ENCODE measurements at places on chromosomes 16 and 17.
A peak's percentile ranks its signal among the peaks of the same experiment; 100 is the strongest.

DNA sequence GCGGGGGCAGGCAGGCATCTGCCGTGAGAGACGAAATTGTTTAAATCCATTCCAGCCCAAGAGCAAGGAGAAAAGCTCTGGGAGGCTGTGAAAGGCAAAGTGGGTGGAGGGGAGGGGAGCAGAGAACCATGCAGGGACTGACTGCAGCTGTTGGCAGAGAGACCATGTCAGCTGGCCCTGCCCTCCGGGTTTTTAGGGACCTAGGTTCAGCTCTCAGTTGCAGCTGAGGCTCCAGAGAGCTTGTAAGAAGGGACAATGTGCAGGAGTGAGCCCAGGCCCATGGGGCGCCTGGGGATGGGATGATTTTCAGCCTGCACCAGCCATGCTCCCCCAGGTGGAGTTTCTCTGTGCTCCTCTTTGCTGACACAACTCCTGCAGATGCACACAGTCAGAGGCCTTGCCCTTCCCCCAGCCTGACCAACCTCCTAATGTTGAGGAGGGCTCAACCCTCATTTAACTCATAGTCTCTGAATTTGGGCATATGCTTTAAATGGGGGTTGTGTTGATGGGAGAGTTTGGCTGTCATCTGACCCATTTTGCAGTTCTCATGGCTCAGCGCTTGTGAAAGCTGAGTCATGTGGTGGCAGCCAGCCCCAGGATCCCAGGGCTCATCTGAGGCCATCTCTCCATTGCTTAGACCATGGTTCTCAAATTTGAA, 70.9 kb downstream of the PLXDC1 start:
- DNase-seq, result no peak

GRCh38 chr17:20797292-20797691, 217.8 kb downstream of the CDRT15L2 start:
- DNase-seq, result no peak

GRCh38 chr17:74192950-74193781, 10.3 kb upstream of the RPL38 start:
- DNase-seq, result peak; percentile 39

DNA sequence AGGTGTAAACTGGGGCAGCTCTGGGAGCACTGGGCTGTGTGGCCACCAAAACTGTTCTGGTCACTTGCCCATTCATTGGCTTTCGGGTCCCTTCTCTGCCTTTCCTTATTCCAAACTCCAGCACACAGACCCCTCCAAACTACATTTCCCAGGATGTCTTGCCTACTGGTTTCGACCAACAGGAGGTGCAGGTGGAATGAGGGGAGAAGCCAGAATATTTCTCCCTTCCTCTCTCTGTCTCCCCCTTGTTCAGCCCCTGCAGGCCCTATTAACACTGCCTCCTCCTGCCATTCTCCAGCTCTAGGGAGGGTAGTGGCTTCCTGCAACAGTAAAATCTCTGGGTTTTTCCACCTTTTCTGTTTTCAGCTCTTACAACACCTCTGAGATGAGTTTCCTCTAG, 13.2 kb upstream of the NAGPA start:
- no peak for DNase-seq

DNA sequence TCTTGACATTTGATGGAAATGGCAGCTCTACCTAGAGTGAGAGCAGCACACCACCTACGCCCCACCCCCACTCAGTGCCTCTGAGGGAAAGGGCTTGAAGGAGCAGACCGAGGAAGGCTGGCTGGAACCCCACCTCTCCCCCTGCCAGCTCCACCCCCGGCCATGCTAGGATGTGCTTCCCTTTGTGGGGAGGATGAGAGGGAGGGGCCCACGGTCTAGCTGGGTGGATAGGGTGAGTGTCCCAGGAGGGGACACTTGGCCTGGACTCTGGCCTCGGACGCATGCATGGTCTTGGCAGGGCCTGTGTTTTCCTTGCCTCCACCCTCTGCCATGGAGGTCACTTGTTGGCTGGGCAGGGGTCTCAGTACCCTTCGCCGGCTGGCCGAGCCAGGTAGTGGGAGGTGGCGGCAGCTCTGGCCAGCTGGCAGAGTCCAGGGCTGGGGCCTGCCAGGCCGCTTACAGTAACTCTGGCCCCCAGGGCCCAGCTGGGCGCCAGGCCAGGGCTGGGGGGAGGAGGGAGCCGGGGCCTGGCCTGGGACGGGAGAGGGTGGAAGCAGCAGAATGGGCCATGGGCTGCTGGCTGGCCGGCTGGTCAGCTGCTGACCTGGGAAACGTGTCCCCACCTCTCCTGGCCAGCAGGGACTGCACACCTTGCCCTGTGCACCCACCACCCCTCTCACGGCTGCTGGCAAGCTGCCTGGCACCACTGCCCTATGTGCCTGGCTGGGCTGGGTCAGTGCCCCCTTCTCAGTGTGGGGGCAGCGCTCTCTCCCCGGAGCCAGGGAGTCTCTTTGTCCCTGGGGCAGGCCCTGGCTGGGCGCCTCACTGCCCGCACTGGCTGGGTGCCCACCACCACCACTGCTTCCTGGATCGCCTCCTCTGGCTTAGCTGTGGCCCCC, 23.0 kb downstream of the RARA start:
- DNase-seq, result peak; percentile 60

Data from ACHN (cell line).